ENCODE measurements at places on chromosomes 12 and 14.

GRCh38 chr14:65790172-65790815 is 377.8 kb downstream of the FUT8 start:
- no peak for DNase-seq

DNA sequence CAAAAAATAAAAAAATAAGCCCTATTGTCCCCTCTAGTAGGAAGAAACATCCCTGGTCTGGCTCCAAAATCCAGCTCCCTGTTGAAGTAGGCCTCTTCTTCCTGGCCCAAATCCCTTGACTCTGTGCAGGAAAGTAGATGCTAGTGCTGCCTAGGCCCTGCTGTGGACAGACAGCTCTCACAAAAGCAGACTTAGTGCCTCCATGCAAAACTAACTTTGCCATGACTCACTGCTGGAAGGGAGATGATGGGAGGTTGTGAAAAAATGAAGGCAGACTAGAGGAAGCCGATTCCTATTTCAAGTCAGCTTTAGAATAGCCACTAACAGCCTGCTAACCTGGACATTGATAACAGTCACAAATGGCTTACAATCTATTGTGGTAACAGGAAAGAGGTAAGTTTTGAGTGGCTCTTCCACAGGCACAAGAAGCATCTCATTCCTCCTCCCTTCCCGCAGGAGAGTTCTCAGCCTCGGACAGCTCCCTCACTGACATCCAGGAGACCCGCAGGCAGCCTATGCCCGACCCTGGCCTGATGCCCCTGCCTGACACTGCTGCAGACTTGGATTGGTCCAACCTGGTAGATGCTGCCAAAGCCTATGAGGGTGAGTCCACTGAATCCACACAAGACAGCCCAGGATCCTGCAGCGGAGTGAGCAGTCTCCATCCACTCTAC is 198.9 kb upstream of the RGS6 start:
- DNase-seq = no peak

DNA sequence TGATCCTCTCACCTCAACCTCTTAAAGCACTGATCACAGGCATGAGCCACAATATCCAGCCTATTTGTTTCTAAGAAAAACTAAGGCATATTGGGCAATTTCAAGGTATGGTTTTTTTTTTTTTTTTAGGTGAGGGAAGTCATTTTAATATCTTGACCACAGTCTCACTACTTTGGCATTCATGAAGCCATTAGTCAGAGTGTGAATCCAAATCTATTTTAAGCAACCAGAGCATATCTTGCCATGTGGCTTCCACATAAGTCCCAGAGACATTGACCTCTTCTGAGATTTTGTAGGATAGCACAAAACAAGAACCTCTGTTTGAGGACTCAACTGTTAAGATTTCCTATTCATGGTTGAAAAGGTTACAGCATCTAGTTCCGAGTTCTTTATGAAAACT is 130.3 kb upstream of the RBM19 start:
- DNase-seq = no peak

DNA sequence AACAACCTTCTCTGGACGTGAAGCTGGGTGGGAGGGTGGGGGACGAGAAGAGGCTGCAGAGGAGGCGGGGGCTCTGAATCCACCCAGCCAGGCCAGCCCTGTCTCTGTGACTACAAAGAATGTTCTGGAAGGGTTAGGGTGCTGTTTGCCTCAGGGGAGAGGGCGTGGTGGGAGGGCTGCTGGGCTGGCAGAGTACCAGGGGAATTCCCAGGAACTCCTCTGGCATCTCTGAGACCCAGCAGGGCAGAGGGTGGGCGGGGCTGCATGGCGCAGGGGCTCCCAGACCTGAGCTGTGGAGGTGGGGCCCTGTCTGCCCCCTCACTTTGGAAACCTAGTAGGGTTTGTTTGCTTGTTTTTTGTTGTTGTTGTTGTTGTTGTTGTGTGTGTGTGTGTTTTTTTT is 45.5 kb upstream of the FZD10 start:
- no peak for DNase-seq

DNA sequence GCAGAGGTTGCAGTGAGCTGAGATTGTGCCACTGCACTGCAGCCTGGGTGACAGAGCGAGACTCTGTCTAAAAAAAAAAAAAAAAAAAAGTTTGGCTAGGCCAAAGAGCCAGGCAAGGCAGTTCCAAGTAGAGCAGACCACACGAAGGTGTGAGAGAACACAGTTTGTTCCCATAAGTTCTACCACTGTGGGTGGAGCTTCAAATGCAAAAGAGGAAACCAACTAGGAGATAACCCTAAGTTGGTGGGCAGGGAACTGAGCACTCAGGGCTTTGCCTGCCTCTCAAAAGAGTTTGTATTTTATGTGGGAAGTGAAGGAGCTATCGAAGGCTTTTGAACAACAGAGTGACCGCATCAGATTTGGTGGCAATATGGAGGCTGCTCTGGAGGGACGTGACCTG is 15.1 kb downstream of the SOCS2 start:
- DNase-seq = no peak

GRCh38 chr12:125835852-125836251 is 770.6 kb downstream of the AACS start:
- DNase-seq = no peak

DNA sequence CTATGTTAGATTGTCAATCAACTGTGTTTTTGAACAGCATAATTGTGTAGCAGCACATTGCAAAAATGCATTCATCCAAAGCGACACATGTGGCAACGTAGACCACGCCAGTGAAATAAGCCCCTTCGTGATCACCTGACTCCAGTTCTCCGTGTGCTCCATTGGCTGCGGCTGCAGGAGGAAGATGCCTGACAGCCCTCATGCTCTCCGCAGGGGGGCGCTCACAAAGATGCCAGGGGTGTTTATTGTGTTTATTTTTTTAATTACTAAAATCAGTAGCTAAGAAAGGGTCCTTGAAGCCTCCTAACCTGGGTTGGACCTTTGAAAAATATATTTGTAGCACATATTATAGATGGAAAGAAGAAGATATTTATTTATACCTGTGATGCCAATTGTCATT is 116.3 kb downstream of the SLC15A4 start:
- no peak for DNase-seq

DNA sequence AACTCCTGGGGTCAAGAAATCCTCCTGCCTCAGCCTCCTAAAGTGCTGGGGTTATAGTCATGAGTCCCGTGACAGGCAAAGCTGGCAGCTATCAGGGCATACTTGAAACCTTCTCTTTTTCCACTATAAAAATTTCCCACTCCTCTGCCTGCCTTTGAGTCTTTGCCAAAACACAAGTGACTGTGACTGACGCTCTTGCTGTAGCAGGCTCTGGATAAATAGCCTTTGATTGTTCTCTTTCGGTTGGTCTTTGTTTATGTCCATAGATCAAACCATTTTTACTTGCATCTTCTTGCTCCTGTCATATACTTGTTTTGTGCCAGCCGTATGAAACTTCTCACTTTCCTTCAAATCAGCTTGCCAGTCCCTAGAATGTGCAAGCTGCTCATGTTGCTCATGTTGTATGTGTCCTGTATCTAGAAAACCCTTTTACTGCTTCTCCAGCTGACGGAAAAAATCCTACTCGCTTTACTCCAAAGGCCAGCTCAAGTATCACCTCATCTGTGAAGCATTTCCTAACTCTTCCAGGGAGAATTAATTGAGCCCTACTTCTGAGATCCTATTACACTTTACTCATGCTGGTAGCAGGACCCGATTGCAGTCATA is 73.1 kb downstream of the RESF1 start:
- no peak for DNase-seq

GRCh38 chr14:45073231-45073879 is 10.6 kb upstream of the PRPF39 start:
- no peak for DNase-seq

- no peak for DNase-seq
Measured at GRCh38 chr12:25997201-25997963, 38.9 kb downstream of the RASSF8 start.

- DNase-seq = peak; percentile 84
Measured at GRCh38 chr12:57632958-57633840, at the start of gene B4GALNT1. TSS of gene B4GALNT1 (minus strand) at chr12:57633201. CDS start at chr12:57632132, 1,069 bp downstream.

DNA sequence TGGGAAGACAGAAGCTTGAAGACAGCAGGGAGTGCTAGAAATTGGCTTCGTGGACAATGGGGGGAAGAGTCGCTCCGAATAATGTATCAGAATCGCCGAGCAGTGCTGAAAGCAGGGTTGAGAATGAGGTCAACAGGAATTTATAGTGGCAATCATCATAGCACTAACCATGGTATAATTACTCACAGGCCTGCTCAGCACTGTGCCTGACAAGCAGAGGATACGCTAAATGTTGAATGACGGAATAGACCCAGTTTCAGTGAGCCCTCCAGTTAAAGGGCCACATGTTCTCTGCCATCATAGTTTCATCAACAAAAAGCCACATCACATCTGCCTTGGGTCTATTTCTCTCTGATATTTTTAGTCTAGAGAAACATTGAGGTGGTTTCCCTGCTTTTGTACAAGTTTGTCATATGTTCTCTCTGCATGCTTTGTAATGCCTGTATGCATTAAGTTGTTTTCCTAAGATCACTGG is 130.3 kb upstream of the EGLN3 start:
- DNase-seq = no peak

DNA sequence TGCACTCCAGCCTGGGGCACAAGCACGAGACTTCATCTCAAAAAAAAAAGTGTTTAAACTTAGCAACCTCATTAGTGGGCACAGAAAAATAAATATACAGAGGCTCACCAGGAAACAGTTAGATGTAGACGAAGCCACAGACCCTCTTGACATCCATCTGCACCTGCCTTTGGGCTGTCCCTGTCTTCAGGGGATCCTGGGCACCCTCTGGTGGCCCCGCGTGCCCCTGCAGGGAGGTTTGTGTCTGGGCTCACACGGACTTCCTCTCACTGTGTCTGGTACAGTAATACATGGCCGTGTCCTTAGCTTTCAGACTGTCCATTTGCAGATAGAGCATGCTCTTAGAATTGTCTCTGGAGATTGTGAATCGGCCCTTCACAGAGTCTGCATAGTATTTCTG is 916.5 kb downstream of the TMEM121 start:
- DNase-seq = peak; percentile 22

- DNase-seq = no peak
Measured at GRCh38 chr12:106285982-106286381, 16.6 kb upstream of the TCP11L2 start.

GRCh38 chr12:67692966-67693365 is 44.4 kb downstream of the DYRK2 start:
- no peak for DNase-seq

GRCh38 chr12:79534029-79534867 is 156.5 kb downstream of the PAWR start:
- DNase-seq = no peak

- DNase-seq = no peak
Measured at GRCh38 chr12:65156366-65156841, 13.0 kb upstream of the LEMD3 start.

- no peak for DNase-seq
Measured at GRCh38 chr12:53476769-53477209, 22.5 kb downstream of the MAP3K12 start.

GRCh38 chr12:114690267-114691135 is 6.5 kb upstream of the TBX3 start:
- DNase-seq = no peak

DNA sequence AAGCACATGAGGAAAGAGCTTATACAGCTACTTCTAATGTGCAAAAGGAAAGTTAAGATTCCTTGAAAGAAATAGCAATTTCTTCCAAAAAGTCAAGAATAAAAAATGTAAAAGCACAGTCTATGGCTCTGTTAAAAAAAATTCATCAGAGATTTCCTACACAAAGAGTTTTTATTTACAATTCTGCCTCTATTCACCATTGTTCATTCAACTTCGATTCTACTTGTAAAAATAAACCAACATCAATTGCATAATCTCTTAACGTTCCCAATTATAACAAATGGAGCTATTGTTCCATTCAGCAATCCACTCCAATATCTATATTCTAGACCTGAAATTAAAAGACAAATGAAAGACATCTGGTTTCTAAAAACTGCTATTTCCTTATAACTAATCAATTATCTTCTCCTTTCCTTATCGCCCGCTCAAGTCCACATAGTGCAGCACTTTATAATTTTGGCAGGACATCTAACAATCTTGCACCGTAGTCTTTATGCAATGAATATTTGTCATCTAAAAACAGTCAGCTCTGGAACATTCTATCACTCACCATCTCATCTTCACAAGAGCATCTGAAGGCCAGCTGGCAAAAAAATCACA is 6.2 kb downstream of the EIF2S3B start:
- DNase-seq = no peak

- no peak for DNase-seq
Measured at GRCh38 chr12:44428825-44429224, 447.3 kb downstream of the NELL2 start.

- no peak for DNase-seq
Measured at GRCh38 chr14:32256576-32256975, 53.5 kb upstream of the RNU6-8 start.

DNA sequence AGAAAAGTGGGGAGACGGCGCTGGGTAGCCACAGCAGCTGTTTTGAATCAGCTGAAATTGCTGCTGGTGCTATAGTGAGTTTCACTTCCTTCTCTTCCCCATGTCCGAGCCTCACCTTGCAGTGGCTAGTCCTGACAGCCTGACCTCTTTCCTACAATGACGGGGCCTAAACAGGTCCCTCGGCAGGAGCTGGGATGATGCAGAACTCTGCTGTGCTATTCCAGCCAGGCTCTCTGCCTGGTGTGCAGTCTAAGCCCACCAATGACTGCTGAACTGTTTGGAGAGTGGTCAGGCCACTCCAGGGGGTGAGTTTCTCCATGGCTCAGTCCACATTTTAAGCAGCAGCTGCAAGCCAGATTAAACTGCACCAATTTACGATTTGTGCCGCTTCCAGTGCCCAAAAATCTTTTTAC is 207.3 kb downstream of the TTC7B start:
- DNase-seq = no peak

GRCh38 chr12:76242813-76243550 is 105.2 kb downstream of the BBS10 start:
- no peak for DNase-seq

DNA sequence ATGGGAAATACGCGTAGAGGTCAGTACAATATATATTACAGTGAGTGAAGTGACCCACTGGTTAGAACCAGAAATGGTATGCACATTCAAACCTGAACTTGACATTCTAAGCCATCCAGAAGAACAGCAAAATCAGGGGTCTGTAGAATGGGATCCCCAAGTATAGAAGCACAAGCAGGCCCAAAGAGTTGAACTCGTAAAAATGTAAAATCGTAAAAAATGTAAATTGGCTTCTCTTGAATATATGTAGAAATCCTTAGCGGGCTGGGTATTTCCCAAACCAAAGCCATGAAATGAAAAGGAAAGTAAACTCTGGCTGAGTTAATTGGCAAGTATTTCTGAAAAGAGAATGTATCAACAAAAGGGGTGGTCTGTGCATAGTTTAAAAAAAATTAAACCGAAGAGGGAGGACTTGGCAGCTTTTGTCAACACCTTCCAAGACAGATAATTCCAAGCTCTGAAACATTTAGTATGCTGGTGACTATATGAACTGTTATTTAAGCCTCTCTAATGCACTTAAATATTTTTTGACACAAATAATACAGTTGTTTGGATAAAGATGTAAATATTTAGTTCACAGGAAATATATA is 1505.6 kb upstream of the FLRT2 start:
- no peak for DNase-seq

DNA sequence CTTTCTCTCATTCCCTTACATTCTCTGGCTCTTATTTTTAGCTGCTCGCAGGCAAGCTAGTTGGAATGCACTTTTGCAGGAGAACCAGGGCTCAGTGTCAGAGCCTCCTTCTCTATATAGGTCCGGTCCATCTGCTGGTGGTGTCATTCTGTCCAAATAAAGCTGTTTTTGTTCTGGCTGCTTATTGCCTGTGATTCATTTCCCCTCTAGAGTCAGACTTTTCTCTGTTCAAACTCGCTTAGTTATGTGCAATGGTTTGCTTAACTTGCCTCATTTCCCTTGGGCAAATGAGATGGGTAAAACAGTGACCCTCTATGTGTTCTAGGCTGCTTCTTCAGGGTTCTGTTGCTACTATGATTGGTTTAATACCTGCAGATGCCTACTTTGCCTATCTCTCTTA is 2.9 kb downstream of the SMARCD1 start:
- no peak for DNase-seq

All from Calu3 (cell line).